ENCODE measurements at places on chromosomes 1 and 21.

- no peak for DNase-seq
Measured at GRCh38 chr1:66769512-66770229, 17.4 kb downstream of the DYNLT5 start.

DNA sequence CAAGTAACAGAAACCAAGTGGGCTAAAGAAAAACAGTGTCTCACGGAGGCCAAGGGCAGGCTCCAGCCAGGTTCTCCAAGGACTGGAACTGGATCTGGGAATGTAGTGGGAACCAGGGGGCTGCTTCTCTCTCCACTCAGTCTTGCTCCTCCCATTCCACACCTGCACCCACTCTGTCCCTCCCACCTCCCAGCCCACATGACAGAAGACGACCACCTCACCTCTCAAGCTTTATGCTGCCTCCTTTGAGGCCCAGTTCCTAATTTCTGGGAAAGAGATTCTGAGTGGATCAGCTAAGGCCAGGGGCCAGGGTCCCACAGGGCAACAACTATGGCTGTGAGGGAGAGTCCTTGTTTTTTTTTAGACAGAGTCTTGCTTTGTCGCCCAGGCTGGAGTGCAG is 18.8 kb upstream of the CEP85 start:
- no peak for DNase-seq

DNA sequence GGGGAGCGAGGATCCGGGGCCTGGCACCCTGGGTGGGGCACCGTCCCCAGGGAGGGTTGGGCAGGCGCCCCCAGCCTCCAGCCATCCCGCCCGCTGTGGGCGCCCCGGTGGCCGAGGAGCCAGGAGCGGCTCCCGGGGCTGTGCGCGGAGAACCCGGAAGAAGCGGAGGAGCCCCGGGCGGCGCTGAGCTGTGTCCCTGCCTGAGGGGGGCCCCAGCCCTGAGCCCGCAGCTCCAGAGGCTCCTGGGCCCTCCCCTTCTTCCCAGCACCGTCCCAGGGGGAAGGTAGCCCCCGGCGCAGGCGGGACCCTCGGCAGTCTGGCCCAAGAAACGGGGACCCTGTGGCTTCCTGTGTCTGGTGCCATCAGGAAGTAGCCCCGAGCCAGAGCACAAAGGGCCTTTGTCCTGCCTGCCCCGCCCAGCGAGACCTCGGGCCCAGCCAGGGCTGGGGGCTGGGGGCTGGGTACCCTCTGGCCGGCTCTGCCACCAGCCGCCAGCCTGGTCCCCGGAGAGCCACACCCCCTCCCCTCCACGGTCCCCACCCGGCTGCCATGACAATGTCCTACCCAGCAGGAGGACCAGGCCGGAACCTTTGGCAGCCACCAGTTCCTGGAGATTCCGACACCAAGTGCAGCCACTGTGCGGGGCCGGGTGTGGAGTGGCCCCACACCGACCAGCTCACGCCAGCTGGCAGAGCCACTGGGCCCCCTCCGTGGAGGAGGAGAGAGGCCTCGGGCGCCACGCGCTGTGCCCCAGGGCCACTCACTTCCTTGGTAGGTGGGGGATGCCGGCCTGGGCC is 15.6 kb upstream of the TTLL10 start:
- no peak for DNase-seq

DNA sequence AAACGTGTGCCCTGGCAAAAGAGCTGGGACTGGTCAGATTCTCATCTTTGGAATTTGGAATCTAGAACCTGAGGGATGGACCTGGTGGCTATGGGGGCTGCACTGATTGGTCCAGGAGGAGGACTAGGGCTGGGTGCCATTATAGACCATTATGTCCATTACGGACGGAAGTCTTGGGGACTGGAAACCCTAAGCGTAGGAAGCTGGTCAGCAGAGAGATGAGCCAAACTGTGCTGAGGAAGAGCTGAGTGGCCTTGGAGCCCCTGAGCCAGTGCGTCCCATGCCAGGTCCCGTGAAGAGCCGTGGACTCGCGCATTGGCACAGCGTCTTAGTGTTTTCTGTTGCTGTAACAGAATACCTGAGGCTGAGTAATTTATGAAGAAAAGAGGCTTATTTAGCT is 10.0 kb downstream of the MRAP start:
- no peak for DNase-seq

GRCh38 chr1:217924924-217925323 is 293.8 kb downstream of the SPATA17 start:
- DNase-seq = no peak

DNA sequence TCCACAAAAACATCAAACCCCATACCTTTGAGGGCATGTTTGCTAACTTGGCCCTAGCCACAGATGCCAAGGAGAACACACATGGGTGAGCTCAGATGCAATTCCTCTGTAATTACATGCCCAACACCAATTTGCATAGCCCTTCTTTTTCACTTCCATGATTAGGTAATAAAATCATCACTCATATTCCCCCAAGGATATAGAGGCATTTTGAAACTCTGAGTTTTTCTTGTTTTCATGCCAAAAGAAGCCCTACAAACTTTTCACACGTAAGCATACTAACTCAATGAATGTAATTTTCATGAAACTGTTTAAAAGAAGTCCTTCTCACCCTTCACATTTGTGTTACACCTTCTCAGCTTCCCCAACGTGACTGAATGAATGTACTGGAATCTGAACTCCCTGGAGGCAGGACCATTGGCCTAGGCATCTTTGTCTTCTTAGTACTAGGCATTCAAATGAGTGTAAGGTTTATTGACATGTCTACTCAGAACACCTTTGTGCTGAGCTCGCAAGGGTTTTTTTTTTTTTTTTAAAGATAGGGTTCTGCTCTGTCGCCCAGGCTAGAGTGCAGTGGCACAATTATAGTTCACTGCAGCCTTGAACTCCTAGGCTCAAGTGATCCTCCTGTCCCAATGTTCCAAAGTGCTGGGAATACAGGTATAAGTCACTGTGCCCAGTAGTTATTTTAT is 31.0 kb downstream of the FBXO42 start:
- no peak for DNase-seq
